ENCODE measurements at places on chromosomes 2 and 18.

DNA sequence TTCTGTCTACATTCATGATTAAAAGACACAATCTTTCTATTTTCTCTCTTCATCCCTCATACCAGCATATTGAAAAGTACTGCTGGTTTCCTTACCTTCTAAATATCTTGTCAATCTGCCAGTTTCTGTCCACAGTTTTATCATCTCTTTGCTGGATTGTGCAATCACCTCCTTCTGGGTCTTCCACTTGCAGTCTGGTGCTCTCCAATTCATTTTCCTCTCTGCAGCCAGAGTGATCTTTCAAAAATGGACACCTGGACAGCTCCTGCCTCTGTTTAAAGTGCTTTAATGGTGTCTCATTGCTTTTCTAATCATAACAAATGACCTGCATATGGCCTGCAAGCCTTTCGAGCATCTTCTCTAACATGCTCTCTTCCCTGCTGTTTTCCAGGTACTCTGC, 94.0 kb downstream of the C1QL2 start:
- no peak for DNase-seq

GRCh38 chr2:177429688-177430325, 37.2 kb downstream of the AGPS start:
- DNase-seq = no peak

DNA sequence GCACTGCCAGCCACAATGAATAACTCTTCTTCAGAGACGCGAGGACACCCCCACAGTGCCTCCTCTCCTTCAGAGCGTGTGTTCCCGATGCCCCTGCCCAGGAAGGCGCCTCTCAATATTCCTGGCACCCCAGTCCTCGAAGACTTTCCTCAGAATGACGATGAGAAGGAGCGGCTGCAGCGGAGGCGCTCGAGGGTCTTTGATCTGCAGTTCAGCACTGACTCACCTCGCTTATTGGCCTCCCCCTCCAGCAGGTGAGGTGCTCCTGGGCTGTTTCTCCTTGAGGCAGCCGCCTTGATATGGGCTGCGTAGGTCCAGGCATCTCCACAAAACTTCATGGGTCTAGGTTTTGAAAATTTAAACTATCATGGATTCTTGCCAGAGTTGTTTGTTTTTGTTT, 6.1 kb downstream of the NCAPH start:
- no peak for DNase-seq

DNA sequence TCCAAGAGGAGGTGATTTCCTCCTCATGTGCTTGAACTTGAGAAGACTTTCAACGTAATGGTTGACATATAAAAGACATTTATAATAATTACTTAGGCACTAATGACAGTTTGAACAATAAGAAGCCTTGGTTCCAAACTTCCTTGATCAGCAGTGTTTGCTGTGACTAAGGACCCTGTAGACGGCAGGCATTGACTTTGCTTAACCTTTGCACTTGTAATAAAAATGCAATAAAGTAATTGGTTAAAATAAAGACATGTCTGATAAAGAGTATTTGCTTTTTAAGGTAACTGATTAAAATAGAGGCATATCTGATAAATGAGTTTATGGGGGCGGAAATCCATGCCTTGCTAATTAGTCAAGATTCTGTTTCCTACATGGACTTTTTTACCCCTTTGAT, 82.2 kb upstream of the ST8SIA3 start:
- DNase-seq = no peak

DNA sequence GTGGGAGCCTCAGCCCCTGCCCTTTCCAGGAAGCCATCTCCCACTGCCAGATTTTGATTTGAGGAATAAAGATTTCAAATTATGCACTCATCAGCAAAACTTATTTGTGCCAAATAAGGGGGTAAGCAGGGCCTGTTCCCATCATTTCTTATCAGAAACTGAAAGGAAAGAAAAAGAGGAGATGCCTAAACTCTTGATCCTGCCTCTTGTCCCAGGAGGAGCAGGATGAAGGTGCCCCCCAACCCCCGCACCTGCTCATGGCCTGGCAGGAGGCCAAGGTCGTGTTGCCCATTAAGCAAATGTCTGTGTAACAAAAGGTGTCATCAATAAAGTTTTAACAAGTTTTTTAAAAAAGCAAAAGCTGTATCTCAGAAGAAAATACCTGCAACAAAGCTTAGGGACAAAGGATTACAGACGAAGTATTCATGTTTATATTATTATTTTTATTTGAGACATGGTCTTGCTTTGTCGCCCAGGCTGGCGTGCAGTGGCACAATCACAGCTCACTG, 80.0 kb downstream of the INPP5D start:
- DNase-seq = no peak

- no peak for DNase-seq
These were observed 94.6 kb downstream of the PTH2R start for GRCh38 chr2:208501206-208501605.

- no peak for DNase-seq
These were observed 859.2 kb downstream of the CNTNAP5 start for GRCh38 chr2:124884315-124884714.

DNA sequence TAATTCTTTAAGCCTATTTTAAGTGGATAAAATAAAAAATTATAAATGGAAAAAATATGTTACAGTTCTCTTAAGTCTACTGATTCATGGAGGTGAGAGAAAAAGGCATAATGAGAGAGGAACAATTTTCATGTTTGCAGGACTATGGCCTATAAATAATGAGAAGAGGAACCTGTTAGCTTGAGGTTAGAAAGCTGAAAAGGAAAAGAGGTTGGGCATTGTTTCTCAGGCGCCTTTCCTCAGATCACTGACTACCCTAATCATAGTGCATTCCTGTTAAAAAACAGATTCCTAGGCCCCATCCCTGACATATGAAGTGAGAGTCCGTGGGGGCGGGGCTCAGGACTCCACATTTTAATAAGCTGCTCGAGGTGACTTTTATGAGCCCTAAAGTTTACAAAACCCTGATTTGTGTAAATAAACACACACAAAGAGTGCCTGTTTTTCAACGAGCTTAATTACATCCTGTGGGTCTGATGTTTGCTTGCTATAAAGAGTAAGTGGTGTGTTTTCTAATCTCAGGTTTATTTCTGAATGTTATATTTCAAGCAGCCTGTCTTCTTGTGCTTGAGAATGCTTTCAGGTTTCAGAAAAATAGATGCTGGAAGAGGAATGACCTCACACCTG, 335.5 kb downstream of the CLIP4 start:
- no peak for DNase-seq

- DNase-seq = no peak
These were observed 132.8 kb downstream of the STK39 start for GRCh38 chr2:168114619-168115018.

- no peak for DNase-seq
These were observed 166.6 kb downstream of the EPHA4 start for GRCh38 chr2:221405521-221405920.

GRCh38 chr2:217535957-217536708, 466.7 kb downstream of the TNS1 start:
- no peak for DNase-seq

DNA sequence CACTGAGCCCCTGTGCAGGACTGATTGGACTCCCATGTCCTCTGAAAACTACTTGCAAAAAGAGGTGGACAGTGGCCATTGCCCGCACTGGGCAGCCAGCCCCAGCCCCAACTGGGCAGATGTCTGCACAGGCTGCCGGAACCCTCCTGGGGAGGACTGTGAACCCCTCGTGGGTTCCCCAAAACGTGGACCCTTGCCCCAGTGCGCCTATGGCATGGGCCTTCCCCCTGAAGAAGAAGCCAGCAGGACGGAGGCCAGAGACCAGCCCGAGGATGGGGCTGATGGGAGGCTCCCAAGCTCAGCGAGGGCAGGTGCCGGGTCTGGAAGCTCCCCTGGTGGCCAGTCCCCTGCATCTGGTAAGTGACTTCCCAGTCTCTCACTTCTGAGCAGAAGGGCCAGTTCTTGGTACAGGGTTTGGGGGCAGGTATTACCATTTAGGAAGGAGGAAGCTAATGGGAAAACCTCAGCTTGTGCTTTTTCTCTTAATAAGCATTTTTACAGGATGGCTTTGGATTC, 44.1 kb downstream of the TNFRSF11A start:
- DNase-seq = no peak

DNA sequence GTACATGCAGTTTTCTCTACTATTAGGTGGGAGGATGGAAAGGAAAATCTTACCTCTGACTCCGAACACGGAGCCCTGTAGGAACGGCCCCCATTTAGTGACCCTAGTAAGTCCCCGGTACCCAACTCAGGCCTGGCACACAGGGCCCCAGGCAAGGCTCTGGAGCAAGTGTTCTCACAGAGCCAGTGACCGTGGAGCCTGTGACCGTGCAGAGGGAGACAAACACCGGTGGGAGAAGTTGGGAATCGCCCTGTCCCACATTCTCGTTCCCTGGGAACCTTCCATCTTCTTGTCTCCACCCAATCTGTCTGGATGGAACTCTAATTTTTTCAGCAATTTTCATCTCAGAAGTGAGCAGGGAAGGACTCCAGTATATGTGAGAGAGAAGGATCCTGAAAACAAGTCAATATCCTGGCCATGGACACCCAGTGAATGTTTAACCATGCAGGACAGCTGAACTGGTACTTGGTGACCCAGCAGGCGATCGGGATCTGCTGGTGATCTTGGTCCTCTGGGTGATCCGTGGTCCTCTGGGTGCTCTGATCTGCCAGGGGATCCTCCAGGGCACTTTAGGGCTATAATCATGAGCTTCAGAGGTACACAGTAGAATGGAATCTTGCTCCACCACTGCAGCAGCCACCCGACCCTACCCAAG, 348.6 kb upstream of the ID2 start:
- no peak for DNase-seq

DNA sequence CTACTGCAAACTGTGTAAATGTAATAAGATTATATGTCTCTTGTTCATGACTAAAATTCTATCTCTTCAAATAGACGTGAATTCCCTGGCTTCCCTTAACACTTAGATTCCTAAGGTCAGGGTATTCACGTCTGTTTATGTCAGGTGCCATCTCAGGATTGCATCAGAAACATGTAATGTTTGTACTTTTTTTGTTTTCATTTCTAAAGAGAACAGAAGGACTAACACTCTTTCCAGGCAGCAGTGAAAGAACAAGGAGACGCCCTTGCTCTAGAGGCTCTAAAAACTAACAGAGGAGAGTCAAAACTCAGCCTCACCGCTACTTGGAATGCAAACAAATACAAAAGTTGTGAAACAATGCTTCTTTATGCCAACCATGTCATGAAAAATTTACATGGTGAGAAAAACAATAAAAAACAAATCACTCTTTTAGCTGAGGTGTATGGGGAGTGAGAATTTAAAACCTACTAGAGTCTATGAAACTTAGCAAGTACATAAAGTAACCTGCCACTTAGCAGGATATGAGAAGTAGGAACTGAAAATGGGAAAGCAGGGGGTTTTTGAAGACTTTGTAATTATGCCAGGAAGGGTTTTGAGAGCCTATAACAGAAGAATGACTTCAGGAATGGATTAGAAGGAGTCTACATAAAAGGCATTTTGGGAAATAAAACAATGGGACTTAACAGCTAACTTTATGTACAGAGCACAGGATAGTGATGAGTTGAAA, 522.7 kb downstream of the THSD7B start:
- DNase-seq = no peak

DNA sequence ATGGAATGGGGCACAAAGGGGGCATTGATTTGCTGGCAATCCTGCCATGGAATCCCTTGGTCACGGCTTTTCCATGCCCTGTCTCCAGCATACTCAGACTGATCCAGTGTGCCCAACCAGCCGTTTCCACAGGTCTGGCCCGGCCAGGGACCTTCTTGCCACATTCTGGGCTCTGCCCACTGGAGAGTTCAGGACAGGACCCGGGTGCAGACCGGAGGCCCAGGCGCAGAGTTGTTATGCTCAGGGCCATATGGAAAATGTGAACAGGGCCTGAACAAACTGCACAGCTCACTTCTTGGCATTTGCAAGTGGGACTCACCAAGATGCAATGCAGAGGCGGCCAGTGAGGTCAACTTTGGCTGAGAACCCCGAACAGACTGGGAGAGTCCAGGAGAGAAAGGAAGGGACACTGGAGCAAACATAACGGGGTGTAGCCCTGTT, 15.6 kb upstream of the ASAP2 start:
- peak; percentile 8 for DNase-seq

DNA sequence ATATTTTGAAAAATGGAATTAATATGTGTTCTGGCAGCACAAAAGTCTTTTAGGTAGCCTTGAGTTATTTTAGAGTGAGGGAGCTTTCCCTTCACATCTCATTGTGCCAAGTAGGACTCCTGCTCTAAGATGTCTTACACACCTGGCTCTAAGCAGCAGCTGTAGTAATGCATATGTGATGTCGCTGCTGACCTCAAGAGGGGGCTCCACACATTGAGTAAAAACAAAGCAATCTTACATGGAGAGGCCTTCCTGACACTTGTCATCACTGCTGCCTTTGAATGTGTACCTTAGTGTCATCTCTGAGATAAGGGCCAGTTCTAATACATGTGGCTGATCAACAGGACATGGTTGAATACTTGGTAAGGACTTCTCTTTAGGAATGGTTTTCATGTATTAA, 75.8 kb downstream of the ACTR3 start:
- DNase-seq = no peak

DNA sequence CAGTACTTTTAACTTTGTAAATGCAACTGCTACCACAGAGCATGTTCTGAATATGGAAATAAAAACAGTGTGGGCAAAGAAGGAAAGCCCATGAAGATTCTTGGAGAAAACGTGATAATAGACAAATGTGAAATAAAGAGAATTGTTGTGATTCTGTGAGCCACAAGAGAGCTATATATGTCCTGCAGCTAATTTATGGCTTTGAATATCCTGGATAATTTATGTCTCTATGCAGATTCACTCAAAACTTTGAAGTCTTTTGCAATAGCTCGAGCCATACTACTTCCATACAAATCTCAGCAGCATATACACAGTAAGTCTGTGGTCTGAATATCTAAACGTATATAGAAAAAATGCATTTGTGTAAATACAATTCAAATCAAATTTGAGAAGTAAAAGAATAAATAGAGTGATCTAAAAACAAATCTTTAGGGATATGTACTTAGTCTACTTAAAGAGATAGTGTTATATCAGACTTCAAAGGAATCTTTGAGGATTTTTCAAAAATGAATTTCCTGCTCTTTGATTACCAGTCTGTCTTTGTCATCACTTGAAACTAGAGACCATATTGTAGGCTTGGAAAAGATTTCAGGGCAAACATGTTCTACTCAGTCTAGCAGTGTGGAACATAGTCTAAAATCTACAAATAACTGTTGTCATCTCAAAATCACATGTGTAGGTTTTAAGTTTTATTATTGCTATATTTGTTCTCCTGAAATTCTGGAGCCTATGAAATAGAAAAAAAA, 107.1 kb downstream of the CSRNP3 start:
- DNase-seq = no peak

DNA sequence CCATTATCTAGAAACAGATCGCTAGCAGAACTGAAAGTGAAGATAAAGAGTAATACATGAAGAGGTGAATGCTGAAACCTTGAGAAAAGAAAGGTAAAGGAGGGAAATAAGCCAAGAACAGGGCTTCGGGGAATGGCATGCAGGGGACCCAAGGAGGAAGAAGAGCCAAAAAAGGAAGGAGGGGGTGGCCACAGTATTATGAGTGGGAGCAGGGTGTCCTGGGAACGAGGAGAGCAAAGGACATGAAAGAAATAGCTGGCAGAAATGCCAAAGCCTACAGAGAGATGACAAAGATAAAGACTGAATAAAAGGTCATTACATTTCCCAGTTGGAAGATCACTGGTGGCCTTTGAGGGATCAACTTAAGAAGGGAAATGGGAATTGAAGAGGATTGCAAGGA, 82.9 kb downstream of the ACTR3 start:
- no peak for DNase-seq

Measured in natural killer cell treated with Interleukin-12 subunit alpha and Interleukin-12 subunit beta and Interleukin-15 and Interleukin-18, amount 100 ng/mL, for 72 hours (primary cell).